ENCODE measurements at places on chromosomes 11 and 22. TPM values are rescaled to one million over a fixed set of nuclear protein-coding genes. Genes with fewer than 3 reads are reported as not detected.

The KCNA4 gene
- total RNA-seq, result 2.0 TPM

The PRODH gene
- 3.1 TPM for total RNA-seq

The H19 gene
- total RNA-seq, result 380 TPM

The CDCA5 gene
- total RNA-seq, result 1.6 TPM

The ZFPL1 gene
- total RNA-seq, result 25.6 TPM

The CD248 gene
- total RNA-seq, result 22.7 TPM

The LDLRAD3 gene
- 3.0 TPM for total RNA-seq

The TNNT3 gene
- 58.7 TPM for total RNA-seq

The KCNJ4 gene
- total RNA-seq, result 40.5 TPM

The C11orf91 gene
- not detected for total RNA-seq

The MYBPC3 gene
- 953 TPM for total RNA-seq

The DNAJB7 gene
- not detected for total RNA-seq

The DNAJB13 gene
- not detected for total RNA-seq

The TMEM45B gene
- not detected for total RNA-seq

The RAG2 gene
- not detected for total RNA-seq

The C11orf42 gene
- total RNA-seq, result not detected

The BCR gene
- total RNA-seq, result 48.0 TPM

The RIMBP3C gene
- total RNA-seq, result not detected

The CST6 gene
- 1.2 TPM for total RNA-seq

The ME3 gene
- 24.0 TPM for total RNA-seq

The MLC1 gene
- total RNA-seq, result 0.71 TPM

The AGBL2 gene
- total RNA-seq, result 0.42 TPM

The CLDN5 gene
- 4.1 TPM for total RNA-seq

The GCAT gene
- 10.3 TPM for total RNA-seq

The C11orf68 gene
- total RNA-seq, result 31.1 TPM

The CCDC73 gene
- not detected for total RNA-seq

The TPBGL gene
- total RNA-seq, result not detected

The DAGLA gene
- 6.6 TPM for total RNA-seq

The SLC22A8 gene
- not detected for total RNA-seq

The PARVG gene
- total RNA-seq, result 5.3 TPM

The BTG4 gene
- total RNA-seq, result not detected

Measured in right cardiac atrium (tissue), 5 donors.